ENCODE measurements at places on chromosomes 6 and 20.

- DNase-seq, result no peak
These were observed 81.5 kb upstream of the BCLAF1 start for GRCh38 chr6:136370988-136371728.

DNA sequence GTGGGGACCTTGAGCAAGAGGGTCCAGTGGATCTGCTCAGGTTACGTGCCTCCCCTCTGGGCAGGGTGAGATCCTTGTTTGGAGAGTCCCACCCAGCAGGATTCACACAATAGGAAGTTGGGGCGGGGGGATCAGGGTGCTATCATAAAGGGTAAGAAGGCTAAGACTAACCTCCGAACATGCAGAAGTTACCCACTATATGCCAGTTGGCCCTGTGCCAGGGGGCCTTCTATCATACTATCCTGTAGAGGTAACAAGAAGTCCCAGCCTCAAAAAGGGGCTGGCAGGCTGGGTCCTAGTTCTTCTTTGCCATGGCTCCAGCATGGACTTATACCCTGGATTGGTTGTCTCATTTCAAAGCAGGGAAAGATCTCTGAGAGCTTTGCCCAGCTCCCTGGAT is 94.1 kb downstream of the CDH26 start:
- no peak for DNase-seq

DNA sequence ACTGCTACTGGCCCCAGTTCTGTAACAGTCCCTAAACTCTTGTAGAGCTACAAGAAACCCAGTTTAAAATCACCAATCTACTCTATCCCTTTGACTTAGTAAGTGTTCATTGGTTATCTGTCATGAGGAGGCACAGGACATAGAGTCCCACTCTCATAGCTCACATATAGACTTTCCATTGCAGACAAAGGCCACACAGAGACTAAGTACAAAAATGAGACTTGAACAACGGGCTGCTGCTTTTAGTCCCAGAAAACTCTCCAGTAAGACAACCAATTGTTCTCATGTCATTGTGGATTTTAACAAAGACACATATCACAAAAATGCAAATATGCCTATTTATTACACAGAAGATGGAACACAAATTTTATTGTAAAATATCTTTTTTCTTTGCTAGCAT is 197.4 kb downstream of the PTPRK start:
- DNase-seq, result no peak

DNA sequence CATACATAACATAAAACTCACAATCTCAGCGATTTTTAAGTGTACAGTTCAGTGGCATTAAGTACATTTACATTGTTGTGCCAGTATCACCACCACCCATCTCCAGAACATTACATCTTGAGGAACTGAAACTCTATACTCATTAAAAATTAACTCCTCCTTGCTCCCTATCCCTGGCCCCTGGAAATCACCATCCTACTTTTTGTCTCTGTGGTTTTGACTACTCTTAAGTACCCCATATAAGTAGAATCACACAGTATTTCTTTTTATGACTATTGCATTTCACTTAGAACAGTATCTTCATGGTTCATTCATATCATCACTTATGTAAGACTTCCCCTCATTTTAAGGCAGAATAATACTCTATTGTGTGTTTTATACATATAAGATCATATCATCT is 1108.1 kb downstream of the GRIK2 start:
- no peak for DNase-seq

DNA sequence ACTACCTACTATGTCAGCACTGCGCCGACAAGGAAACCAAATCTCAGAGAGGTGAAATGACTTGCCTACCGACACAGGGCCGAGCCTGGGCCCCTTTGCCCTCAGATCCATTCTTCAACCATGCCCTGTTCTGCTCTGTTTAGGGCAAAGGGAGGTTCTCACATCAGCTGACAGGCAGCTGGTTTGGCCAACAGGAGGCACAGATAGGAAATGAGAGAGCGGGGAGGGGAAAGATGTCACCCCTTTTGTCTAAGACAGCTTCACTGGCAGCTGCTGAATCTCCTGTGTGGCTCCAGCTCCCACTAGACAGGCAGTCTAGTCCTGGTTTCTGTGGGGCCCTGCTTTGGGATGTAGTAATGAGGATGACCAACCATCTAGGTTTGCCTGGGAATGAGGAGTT is 158.7 kb downstream of the TMEM200A start:
- no peak for DNase-seq

GRCh38 chr6:167122827-167123657 is at the start of gene CCR6:
Gene CCR6 (plus strand): TSS chr6:167123096. CDS start chr6:167136135, 13,039 bp downstream.
- no peak for DNase-seq

DNA sequence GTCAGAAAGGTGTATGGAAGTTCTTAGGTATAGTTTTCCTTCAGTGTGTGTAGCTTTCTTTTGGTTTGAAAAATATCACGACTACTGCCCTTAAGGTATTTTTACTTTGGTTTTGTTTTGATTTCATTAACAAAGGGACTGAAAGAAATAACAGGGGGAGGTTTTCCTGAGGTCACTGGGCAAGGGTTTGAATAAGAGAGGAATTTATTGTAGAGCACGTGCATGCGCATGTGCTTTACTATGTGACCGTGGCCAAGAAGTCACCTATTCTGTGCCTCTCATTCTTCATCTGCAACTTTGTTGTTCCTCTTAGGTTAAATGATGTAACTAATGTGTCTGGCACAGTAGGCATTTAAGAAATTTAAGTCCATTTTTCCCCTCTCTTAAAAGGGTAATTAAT is 4.1 kb upstream of the MAN1A1 start:
- DNase-seq, result no peak

DNA sequence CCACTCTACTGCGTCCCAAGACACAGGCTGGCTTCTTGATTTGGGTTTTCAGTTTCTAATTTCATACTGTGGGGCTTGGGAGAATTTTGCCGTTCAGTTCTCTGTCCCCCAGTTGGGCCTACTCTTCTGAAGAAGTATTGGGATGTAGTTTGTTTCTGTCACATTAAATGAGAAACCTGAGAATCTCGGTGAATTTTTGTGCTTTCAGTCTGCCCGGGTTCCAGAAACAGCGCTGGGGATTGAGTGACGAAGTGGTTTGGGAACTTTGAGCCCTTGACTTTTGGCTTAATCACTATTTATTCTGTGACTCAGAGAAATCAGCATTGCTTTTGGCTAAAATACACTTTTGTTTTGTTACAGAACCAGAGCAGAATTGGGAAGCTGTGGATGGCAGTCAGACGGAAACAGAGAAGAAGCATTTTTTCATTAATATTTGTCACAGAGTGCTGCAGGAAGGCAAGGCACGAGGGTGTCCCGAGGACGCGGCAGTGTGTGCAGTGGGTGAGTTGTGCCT is 74.0 kb downstream of the IGF2R start:
- no peak for DNase-seq

GRCh38 chr20:668638-669037 is 7.0 kb downstream of the SCRT2 start:
- no peak for DNase-seq

GRCh38 chr6:36735110-36736071 is 37.8 kb downstream of the RAB44 start:
- no peak for DNase-seq

- DNase-seq, result no peak
These were observed 240.1 kb downstream of the KCNQ5 start for GRCh38 chr6:72861935-72862432.

- no peak for DNase-seq
These were observed 212.2 kb upstream of the FOXA2 start for GRCh38 chr20:22796469-22797077.

GRCh38 chr6:45326698-45327417 is 1.3 kb upstream of the RUNX2 start:
- no peak for DNase-seq

DNA sequence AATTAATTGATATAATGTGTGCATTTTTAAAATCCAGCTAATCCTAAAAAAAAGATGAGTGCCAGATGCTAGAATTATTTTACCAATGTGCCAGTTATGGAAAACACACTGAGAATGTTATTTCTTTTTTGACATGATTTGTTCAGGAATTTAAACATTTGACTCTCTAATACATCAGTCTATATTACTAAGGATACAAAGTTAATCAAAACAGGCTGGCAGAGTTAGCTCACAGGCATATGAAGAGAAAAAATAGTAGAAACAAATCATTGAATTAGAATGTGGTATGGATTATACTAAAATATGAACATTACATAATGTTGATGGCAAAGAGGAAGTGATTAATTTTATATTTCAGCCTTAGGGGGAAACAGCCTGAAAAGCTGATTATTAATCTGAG is 368.3 kb upstream of the GJE1 start:
- no peak for DNase-seq

DNA sequence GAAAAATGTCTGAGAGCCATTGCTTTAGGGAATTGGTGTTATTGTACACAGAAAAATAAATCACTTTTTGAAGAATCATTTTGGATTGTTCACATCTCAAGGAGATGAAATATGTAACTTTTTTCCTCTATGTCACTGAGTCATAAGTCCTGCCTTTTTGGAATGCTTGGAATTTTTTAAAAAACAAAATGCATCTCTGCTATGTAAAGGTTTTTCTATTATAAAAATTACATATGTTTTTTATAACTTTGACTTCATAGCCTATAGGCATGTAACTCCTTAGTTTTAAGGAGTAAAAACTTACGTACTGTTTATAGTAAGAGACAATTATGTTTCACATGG is 8.7 kb downstream of the RNF144B start:
- no peak for DNase-seq

- no peak for DNase-seq
These were observed 95.1 kb upstream of the OLIG3 start for GRCh38 chr6:137589067-137589848.

DNA sequence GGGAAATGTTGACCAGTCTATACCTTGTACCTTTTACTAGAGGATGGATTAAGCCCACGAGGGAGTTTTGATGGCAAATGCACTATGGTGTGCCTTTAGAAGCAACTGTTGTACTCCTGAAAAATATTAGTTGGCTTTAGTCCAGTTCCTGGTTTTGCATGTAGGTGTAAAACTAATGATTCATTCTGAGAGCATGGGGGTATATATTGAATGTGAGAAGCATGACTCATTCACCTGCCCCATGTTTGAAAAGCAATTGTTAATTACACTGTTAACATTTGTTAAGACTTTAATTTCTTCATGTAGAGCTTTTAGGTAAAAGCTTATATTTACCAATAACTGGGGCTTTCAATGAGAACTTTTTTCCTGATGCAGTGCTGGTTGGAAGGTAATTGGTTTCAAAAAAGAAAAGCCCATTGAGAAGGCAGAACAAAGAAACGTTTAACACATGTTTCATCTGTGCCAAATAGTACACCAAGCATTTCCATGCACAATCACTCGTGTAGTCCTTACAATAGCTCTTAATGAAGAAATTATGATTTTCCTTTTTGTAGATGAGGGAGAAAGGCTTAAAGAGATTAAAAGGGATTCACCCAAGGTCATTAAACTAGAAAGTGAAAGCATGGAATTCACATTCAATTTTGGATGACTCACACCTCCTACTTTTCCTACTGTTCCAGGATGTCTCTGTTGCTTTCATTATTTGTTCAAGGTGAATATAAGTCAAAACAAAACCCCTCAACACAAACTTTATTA is 134.1 kb downstream of the CCDC170 start:
- DNase-seq, result no peak

DNA sequence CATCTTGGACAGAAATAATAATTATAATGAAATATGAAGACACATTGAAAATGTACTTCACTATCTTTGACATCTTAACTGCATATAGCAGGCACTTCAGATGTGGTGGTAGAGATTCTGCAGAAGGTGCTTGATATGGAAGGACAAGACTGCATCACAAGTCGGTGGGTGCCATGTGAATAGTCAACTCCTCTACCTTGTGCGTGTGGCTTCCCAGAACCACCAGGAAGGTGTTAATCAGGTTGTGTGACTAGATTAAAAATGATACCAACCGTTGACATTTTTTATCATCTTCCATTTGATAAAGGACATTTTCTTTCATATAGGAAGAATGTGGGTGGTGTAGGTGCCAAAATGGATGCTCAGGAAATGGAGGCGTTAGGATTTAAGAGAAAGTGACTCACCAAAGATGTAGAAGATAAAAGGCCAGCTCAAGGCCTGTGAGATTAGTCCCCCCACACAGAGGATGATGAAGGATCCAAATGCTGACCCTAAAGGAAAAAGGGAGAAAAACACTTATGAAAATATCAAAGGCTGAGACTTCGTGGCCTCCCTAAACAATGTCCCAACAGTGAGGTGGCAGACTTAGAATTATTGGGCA is 12.3 kb downstream of the SLC17A2 start:
- no peak for DNase-seq

GRCh38 chr20:64261138-64261537 is 5.6 kb downstream of the PCMTD2 start:
- no peak for DNase-seq

DNA sequence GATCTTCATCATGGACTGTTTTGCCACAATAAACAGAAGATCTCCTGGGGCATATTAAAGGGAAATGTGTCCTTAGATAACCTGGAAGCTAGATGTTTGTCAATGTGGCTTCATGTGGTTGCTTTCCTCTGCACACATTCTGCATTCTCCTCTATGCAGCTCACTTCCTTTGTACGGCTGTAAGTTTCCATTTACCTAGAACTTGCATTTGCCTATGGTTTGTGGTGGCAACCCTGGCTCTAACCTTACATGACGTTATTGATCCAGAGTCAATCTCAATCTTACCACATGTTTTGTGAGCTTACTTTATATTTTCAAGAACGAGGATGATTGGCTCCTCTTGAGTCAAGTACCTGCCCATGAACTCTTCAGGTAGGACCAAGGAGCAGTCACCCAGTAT is 863.1 kb downstream of the MAFB start:
- DNase-seq, result no peak

GRCh38 chr6:157386454-157386853 is 5.5 kb downstream of the ZDHHC14 start:
- DNase-seq, result no peak

- no peak for DNase-seq
These were observed 1.3 kb upstream of the KIAA0408 start for GRCh38 chr6:127460465-127460864.

DNA sequence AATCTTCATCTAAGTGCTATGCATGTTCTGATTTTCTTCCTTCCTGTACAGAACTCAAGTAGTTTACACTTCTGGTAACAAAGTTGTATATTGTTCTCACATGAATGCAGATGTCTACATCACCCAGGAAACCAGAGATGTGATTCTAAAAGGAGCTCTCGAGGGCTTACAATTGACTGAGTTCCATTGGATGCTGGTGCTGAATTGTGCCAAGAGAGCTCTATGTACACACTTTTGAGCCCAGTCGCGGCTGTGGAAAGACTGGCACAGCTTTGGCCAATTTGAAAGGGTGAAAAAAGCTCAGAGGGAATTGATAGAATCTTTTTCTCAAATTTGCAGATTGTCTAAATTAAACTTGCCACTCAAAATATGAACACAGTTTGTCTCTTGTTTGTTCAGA is 340.7 kb downstream of the LMBRD1 start:
- DNase-seq, result peak; percentile 6

GRCh38 chr20:431012-431904 is 23.2 kb downstream of the RBCK1 start:
- no peak for DNase-seq

GRCh38 chr6:81511423-81511822 is 241.1 kb downstream of the TENT5A start:
- no peak for DNase-seq
